ENCODE measurements at places on chromosomes 4 and X.

DNA sequence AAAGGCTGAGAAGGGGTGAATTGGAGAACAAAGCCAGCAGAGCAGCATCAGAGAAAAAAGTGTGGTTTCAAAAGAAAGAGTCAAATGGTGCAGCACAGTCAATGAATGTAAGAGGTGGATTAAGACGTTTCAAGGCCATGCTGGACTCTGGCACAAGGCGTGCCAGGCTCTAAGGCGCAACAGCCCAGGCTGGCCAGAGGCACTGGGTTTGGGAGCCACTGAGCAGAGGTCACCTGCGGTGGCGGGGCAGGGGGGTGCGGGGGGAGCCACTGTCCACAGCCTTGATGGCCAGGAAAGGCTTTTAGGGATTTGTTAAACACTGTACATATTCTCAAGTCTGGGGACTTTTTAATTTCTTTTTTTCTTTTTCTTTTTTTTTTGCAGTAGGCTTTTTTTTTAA, 222.5 kb upstream of the FAT1 start:
- no peak for DNase-seq

DNA sequence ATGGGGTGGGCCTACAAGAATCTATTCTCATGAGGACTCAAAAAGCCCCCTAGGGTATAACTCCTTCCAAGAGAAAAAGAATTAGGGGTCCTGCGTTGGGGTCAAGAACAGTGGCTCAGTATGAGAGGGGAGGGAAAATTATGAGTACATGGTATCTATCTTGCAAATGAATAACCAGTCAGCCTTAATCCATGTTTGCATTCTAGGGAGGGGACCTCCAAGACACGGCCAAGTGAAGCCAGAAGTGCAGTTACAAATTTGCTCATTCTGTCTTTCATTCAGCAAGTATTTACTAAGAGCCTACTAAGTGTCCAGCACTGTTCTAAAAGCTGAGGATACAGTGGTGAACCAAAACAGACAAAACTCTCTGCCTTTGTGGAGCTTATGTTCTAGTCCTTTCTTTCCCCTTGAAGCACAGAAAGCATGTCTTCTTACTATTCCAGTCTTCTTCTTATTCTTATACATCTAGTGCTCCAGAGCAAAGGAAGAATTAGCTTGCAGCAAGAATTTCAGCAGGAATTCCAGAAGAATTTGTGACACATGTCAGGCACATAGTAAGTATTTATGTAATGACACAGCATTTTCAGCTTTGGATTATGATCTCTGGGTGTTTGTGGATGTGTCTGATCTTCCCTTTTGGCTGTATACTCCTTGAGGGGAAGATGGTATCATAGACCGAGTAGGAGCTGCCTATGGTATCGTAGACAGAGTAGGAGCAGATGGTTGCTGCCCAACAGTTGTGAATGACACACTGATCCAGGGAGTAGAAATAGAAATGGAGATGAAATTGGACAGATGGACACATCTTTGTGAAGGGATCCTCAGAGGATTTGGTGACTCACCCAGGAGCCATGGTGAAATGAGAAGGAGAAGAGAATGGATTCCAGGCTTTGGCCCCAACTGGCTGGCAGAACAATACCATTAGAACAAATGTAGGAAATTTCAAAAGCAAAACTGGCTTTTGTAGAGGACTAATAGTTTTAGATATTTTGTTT, 75.9 kb downstream of the COQ2 start:
- DNase-seq: no peak

DNA sequence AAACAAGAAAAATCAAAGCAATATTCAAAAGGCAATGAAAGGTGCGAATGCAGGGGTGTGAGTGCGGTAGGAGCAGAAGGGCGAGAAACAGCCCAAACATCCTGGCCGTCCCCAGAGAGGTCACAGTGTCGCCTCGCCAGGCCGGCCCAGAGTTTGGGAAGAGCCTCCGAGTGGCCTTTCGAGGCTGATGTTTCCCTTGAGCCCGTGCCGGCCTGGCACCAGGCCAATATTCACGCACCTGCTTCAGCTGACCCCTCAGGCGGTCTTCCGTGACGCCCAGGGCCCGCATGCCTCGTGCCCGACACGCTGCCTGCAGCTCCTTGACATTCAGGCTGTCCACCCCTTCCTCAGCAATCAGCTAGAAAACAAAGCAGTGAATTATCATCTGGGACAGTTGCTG, 30.6 kb downstream of the LETM1 start:
- no peak for DNase-seq

DNA sequence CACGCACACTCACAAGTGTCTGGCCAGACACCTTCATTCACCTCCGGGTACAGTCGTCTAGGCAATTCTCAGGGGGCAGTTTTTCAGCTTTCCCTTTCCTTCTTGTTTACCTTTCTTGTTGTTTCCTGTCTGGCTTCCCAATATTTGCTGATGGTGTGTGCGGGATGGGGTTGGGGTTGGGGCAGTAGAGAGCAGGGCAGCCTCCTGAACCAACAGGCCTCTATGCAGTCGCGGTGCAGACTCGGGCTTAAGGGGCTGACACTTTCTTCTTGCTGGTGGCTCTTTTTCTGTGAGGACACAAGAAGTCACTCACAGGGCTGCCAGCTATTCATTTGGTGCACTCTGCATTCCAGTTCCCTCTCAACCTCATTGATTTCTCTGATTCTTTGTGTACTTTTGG, 56.4 kb downstream of the NBDY start:
- no peak for DNase-seq

DNA sequence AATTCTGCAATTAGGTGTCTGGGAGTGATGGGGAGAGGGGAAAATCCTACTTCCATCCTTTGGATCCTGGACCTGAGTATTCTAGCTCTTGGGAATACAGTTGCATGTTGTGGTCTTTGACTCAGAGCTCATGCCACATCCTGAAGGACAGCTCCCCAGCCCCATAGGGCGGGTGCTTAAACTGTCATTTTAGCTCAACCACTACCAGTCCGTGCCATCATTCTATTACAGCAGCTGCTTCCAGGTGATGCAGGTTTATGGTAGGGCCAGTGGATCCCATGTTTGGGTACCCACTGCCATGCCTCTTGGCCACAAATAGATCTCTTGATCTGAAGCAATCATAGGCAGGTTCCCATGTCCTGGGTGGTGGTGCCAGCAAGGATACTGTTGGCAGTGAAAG, 34.7 kb downstream of the CCKAR start:
- DNase-seq: no peak

DNA sequence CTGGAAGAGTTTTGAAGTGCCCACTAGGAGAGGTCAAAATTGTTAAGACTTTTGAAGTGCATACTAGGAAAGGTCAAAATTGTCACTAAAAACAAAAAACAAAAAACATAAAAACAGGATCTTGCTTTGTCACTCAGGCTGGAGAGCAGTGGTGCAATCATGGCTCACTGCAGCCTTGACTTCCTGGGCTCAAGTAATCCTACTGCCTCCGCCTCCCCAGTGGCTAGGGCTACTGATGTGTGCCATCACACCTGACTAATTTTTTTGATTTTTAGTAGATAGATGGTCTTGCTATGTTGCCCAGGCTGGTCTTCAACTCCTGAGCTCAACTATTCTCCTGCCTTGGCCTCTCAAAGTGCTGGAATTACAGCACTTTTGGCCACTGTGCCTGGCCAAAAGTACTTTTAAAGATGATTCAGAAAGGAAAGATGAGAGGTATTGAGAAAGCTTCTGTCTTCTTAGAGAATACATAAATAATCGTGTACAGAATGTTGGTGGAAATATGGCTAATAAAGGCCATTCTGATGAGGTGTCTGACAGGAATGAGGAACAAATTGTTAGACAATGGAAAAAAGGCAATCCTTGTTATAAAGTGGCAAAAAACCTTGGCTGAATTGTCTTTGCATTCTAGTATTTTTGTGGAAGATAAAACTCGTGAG, 43.3 kb upstream of the STX18 start:
- DNase-seq: no peak

- DNase-seq: no peak
Observed at GRCh38 chr4:129144755-129145206, 48.8 kb downstream of the C4orf33 start.

DNA sequence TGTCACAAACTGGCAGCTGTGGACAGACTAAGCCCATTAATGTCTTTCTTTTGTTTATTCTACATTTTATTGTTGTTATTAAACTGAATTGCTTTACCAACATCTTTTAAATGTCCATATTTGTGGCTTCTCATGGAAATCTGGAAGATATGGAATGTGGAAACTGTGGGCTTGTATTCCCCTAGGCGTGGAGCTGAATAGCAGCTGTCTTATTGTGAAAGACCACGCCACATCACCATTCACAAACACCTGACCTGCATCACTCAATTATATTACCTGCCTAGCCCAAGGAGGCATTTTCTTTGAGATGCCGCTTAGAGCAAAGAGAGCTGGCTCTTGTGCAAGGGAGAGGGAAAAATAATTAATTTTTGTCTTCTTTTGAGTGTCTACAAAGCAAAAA, 96.9 kb upstream of the GPRIN3 start:
- no peak for DNase-seq

GRCh38 chrX:69538321-69538876, 34.3 kb downstream of the NALF2 start:
- peak; percentile 41 for DNase-seq

GRCh38 chr4:1557221-1557597, 126.9 kb downstream of the FAM53A start:
- no peak for DNase-seq

DNA sequence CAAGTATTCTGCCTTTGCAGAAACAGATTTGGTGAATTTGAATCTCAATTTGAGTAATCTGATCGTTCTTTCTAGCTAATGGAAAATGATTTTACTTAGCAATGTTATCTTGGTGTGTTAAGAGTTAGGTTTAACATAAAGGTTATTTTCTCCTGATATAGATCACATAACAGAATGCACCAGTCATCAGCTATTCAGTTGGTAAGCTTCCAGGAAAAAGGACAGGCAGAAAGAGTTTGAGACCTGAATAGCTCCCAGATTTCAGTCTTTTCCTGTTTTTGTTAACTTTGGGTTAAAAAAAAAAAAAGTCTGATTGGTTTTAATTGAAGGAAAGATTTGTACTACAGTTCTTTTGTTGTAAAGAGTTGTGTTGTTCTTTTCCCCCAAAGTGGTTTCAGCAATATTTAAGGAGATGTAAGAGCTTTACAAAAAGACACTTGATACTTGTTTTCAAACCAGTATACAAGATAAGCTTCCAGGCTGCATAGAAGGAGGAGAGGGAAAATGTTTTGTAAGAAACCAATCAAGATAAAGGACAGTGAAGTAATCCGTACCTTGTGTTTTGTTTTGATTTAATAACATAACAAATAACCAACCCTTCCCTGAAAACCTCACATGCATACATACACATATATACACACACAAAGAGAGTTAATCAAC, 15.3 kb downstream of the PLP1 start:
- DNase-seq: no peak

GRCh38 chrX:85326234-85327059, 53.0 kb downstream of the POF1B start:
- no peak for DNase-seq

- DNase-seq: no peak
Observed at GRCh38 chr4:164207460-164207859, 546.5 kb upstream of the SMIM31 start.

- no peak for DNase-seq
Observed at GRCh38 chr4:166989886-166990285, 244.4 kb downstream of the SPOCK3 start.

GRCh38 chr4:47075919-47076318, 44.6 kb downstream of the GABRB1 start:
- no peak for DNase-seq

- DNase-seq: no peak
Observed at GRCh38 chrX:22097012-22097694, 65.0 kb downstream of the PHEX start.

DNA sequence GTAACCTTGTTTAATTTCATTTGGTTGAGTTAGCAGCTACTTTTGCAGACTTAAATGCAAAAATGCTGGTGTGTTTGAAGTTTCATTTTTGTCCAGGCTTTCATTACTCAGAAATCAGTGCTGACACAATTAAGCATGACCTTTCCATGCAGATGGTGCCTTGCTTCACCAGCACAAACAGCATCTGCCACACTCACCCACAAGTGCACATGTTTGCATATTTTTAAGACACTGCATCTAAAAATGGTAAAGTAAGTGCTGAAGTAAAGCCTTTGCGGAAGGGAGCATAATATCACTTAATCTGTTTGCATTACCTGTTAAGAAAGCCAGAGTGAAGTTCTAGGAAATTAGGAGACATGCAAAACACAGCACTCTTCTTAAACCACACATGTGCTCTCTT, 7.3 kb upstream of the DAPP1 start:
- no peak for DNase-seq

- DNase-seq: peak; percentile 10
Observed at GRCh38 chrX:119398974-119399771, at the start of gene SLC25A43. TSS of gene SLC25A43 (plus strand) at chrX:119399336. CDS start at chrX:119399404, 68 bp downstream.

DNA sequence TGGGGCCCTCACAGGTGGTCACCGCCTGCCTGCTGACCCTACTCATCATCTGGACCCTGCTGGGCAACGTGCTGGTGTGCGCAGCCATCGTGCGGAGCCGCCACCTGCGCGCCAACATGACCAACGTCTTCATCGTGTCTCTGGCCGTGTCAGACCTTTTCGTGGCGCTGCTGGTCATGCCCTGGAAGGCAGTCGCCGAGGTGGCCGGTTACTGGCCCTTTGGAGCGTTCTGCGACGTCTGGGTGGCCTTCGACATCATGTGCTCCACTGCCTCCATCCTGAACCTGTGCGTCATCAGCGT, 652 bp downstream of the DRD5 start:
- DNase-seq: no peak

DNA sequence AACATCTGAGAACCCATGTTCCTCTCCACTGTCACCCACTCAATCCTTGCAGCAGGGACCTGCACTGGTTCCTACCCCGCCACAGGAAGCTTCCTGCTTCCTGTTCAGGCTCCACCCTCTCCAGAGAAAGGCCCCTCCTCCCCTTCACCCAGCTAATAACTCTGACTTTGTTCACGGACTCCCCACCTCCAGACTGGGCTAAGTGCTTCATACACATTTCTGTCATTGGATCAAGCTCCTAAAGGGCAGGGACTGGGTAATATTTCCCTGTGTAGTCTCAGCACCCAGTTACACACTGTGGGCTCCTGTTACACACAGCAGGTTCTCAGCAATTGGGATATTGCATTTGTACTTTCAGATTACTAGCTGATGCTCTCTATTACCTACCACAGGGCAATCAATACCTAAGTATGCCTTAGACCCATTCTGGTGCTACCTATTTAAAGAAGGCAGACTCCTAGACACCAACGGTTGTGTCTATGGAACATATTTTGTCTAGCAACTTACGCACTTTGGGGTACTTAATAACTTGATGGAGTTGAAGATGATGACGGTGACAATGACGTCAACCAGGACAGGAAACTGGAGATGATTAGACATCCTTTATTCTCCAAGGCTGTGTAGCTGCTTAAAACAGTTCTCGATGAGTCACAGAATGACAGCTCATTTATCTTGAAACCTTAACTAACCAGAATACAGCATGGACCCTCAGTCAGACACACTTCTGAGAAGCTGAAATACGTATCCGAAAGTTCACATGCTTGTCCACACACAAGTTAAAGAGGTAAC, 58.1 kb downstream of the MAML3 start:
- DNase-seq: peak; percentile 88

Measured in Kasumi-1 (cell line).